Muscle of leg (tissue), 16 donors: ENCODE measurements at places on chromosomes 16 and 17. TPM values are rescaled to one million over a fixed set of nuclear protein-coding genes. Genes with fewer than 3 reads are reported as not detected.

The FNDC8 gene
- not detected for total RNA-seq

- H3K4me1 ChIP-seq, result peaks cover 9% of the 10 kb centered on the region
- no peaks in the 10 kb centered on the region for H3K36me3 ChIP-seq
- H3K4me3 ChIP-seq, result no peak overlapping the region
- DNase-seq, result no peak
These were observed 2.2 kb upstream of the FOXK2 start for GRCh38 chr17:82517230-82517865.

GRCh38 chr17:4641297-4642195 lies at the start of gene ALOX15:
TSS of gene ALOX15 (minus strand) at chr17:4641678. CDS start at chr17:4641651, 27 bp downstream.
- no peaks in the 10 kb centered on the region for H3K36me3 ChIP-seq
- no peak within 1 kb of the TSS for H3K27ac ChIP-seq
- no peak for DNase-seq

GRCh38 chr17:76700617-76701470 lies 9.9 kb downstream of the MXRA7 start:
- no peaks in the 10 kb centered on the region for H3K27me3 ChIP-seq
- H3K4me3 ChIP-seq, result peak overlapping the region; percentile 25
- peaks cover 54% of the 10 kb centered on the region for H3K4me1 ChIP-seq

GRCh38 chr17:71392715-71393567 lies 727.9 kb upstream of the SOX9 start:
- DNase-seq, result no peak
- no peaks in the 10 kb centered on the region for H3K4me1 ChIP-seq
- no peaks in the 10 kb centered on the region for H3K36me3 ChIP-seq
- no peak overlapping the region for H3K4me3 ChIP-seq

DNA sequence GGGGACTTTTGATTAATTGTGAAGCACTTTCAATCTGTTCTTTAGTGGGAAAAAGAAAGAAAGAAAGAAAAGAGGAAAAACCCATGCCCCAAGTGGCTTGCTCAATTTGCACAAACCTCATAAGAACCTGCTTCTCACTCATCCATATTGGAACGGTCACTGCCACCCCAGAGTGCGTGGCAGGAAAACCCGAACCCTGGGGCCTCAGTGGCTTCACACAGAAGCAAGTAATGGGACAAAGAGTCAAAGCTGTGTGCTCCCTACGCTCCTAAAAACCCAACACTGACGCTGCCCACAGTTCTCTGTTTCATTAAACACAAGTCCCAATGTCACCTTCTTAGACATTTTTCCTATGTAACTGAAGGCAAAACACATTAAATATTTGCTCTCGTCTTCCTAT lies 1.2 kb downstream of the SLC6A4 start:
- H3K4me3 ChIP-seq, result no peak overlapping the region
- no peak overlapping the region for H3K27ac ChIP-seq
- H3K27me3 ChIP-seq, result peaks cover 75% of the 10 kb centered on the region
- no peak for DNase-seq
- no peaks in the 10 kb centered on the region for H3K36me3 ChIP-seq
